CD4-positive, alpha-beta T cell treated with Interferon gamma for 1 hour (primary cell): ENCODE measurements at places on chromosomes 2 and 18.

GRCh38 chr2:232504438-232504837, 15.8 kb upstream of the PRSS56 start:
- no peak for DNase-seq

DNA sequence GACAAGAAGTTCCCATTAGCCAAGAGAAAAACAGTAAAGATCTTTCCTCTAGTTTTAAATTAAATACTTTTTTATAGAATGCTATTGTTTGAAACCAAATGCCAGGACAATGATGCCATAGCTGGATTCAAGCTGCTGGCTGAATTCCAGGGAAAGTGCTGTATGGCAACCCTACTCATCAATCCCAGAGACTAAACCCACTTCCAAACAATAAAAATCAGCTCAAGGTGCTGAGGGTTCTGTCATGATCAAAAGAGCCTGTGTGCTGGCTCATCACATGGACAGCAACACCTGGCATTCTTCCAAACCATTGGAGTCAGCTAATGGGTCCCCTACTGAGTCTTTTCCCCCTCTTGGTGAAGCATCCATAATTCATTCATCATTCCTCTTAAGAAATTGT, 53.7 kb upstream of the PARD3B start:
- DNase-seq: no peak

GRCh38 chr2:241314226-241315092, 1.0 kb downstream of the HDLBP start:
- DNase-seq: no peak

DNA sequence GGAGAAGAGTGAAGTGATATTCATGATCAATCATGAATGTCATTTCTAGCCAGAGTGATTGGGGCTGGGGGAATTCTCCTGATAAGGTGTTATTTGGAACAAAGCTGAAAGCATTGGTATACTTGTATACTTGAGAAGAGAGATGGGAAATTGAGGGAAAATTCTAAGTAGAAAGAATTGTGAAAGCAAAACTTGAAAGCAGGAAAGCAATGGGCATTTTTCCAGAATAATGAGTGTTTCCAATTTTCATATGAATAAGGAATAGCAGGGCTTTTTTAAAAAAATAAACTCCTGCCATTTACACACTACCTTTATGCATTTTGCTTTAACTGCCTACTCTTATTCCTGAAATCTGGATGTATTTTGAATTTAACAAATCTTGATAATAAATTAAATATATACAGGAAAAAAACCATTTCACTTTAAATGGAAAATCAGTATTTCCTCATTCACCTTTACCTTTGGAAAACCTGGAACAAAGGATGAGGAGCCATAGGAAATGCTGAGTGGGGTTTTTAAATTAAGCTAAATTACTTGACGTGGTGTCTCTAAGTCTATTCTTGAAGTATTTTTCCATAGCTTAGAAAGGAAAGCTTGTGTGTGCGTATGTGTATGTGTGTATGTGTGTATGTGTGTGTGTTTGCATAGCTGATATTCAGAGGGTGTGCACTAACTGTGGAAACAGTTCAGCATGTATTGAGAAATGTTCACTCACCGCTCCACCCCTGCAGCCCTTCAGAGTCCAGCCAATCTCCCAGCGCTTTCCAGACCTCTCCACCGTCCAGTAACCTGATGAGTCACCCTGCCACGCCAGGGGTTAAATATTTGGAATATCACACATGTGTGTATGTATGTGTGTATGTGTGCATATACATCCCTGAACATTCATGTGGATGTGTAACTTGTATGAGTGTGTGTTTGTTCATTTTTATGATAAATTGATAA, 427.3 kb downstream of the THSD7B start:
- DNase-seq: no peak

DNA sequence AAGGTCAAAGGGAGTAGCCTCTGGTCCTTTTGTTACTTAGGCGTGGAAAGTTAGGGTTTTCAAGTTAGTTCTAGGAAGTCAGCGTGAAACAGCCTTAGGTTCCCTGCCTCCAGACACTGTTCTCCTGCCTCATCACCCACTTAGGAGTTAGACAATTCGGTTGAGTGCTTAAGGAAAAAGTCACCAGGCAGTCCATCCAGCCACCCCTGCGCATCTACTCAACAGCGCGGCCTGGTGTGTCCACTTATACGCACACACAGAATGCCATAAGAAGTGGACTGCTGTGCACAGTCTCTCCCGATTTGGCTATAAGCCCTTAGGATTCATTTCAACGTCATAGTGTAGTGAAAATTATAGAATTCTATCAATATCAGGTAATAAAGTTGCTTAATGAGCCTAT, 470.8 kb upstream of the TNP1 start:
- no peak for DNase-seq

DNA sequence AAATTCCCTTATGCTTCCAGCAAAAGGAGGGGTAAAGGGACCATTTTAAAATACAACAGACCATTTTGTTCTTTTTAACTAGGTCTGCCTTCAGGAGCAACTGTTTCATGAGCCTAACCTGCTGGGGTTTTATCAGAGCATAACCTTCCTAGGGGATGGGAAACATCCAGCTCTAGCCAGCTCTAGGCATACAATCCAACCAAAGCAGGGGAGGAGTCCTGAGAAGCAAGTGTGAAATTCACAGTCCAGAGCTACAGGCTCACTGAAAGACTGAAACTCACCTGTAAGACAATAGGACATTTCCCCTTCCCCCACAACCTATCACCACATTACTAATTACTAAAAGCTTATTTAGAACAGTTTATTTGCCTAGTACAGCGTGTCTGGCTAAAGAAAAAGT, 1296.6 kb upstream of the DDX18 start:
- no peak for DNase-seq

GRCh38 chr18:27887711-27888495, 289.0 kb downstream of the CDH2 start:
- DNase-seq: no peak

- no peak for DNase-seq
Observed at GRCh38 chr2:181672255-181673008, 7.9 kb downstream of the NEUROD1 start.

DNA sequence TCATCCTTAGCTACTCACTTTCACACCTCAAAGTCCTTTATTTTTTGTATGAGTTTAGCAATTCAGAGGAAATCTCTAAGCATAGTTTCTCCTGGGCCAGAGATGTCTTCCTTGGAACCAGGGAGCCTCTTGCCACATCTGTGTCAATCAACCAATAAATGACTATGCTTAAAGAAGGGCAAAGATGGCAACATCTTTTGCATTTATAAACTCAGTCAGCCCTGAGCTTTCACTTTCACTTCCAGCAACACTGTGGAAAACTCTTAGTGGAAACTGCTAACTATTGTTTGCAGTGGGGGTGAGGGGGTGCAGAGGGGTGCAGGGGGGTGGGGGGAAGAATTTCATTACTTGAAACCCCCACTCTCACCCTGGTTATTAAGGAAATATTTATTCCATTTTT, 3.4 kb downstream of the ACVR1C start:
- DNase-seq: no peak

- DNase-seq: no peak
Observed at GRCh38 chr2:85277416-85278158, 50.2 kb downstream of the TGOLN2 start.

- DNase-seq: peak; percentile 86
Observed at GRCh38 chr2:157404363-157404762, 39.5 kb downstream of the CYTIP start.

- DNase-seq: no peak
Observed at GRCh38 chr18:22778996-22779395, 154.1 kb upstream of the RBBP8 start.

DNA sequence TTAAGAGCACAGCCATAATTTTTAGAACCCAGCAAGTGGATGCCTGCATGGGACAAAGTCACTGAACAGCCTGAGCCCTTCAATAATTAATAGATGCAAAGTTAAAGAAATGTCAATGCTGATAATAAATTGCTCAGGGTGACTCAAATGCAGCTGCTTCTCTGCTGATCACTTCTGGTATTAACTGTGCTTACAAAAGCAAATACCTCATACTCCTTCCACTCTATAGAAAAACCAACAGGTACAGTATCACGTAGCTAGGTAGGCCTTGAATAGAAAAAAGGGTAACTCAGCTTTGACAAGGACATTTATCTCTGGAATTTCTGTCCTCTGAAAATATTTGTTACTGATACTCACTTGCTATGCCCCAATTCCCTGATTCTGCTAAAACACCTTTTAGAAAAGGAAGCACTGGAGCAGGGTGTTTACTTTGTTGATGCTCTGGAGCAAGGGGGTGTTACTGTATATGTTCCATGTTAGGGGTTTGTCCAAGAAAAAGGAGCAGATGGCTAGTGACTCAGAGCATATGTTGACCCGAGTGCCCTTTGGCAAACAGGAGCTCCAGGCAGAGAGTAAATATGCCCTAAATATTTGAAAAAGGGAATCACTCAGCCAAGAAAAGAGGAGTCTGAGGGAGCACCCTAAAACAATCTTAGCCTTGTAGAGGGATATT, 59.1 kb upstream of the RTN4 start:
- no peak for DNase-seq

DNA sequence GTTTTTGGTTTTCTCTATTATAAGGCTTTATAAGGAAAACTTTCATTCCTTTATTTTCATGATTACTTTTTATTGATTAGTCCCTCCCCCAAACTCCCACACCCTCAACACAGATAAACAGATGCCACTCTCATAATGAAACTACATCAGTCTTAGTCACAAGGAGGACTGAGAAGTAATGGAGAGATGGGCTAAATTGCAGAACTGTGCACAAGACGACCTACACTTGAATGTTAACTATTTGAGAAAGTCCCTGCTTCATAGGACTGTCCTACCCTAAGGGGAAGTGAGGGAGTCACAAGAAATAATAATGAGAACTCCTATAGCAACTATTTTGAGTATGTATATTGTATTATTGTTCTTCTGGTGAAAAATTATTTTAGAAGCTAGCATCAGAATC, 360.8 kb downstream of the RBM43 start:
- DNase-seq: no peak

DNA sequence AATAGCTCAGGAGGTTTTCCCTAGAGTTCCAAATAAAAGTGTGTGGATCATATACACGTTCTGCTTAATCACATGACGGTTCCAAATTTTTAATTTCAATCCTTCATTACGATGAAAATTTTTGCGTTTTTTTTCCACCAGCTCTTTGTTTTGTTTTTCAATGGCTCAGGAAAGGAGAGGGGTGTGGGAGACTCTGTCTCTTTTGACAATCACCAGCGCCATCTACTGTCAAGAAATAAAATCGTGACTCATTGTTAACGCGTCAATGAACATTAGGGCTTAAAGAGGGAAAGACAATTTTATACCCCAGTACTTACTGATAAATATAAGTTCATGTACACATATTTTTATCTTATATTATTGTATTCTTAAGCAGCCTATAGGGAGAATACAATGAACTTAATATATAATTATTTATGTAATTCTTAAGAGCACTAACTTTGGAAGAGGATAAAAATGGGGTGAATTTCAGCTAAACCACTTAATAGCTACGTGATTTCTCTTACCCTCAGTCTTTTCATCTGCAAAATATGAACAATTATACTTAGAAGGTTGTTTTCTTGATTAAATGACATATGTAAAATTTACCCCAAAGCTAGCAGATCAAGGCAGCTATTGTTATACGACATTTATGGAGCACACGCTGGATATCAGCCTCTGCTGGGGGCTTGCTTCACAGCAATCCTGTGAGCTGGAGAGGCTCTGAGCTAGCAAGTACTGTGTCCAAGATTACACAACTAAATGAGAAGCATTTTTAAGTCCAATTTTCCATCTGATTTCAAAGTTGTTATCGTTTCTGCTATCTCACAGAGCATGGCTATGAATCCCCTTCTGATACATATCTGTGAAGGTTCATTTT, 47.4 kb upstream of the RMDN2 start:
- DNase-seq: no peak

DNA sequence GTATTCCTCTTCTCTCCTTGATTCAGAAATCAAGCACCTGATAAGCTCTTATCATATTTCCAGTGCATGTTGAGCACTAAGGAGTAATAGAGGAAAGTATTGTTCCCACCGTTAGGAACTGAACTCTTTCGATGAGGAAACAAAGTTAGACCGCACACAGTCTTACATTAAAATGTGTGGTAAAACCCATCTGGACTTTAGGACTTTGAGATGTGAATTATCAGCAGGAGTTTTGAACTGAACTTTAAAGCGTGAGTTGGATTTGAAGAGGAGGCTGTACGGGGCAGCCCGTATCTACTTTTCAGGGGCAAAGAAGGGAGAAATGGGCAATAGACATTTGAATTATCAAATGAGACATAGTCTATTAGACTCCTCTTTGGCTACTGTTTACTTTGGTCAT, 134.4 kb downstream of the SETBP1 start:
- DNase-seq: no peak

DNA sequence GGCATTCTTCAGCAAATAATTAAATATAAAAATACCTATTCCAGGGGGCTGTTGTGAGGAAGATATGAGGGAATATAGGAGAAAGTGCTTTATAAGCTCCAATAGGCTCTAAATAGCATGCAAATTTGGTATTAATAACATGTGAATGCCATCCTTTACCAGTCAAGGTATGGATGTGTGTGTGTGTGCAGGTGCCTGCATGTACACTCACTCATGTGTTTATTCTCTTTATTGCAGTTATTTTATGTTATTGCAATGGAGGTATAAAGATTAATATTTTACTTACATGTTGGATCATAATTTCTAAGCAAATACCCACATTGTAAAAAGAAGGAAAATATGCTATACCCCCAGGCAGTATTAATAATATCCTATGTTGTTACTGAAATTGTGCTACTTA, 1093.0 kb upstream of the GYPC start:
- no peak for DNase-seq

GRCh38 chr2:192960945-192961344, 766.2 kb upstream of the TMEFF2 start:
- DNase-seq: no peak

DNA sequence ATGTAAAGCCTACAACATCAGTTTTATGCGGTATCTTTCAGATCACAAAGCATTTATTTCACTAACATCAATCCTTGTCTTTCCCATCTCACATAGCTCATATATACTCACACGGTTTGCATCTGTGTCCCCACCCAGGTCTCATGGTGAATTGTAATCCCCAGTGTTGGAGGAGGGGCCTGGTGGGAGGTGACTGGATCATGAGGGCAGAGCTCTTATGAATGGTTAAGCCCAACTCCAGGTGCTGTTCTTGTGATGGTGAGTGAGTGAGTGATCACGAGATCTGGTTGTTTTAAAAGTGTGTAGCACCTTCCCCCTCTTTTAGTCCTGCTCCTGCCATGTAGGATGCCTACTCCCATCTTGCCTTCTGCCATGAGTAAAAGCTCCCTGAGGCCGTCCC, 42.0 kb downstream of the PARD6G start:
- no peak for DNase-seq

DNA sequence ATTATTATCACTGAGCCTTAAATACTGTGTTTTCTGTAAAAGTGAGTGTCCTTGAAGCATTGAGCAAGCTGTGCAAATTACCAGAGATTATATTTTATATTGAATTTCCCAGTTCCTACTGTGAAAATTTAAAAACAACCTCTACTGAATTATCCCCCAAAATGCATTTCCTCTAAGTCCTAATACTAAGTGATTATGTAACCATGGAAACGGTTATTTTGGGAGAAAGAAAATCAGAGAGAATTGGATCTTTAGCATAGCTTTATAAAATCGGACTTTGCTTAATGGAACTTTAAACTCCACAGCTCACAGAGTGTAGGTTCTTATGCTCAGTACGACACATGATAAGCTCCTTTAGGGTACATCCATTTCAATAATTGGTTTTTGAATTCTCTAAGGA, 19.3 kb upstream of the CHMP1B start:
- no peak for DNase-seq
